ENCODE measurements at places on chromosomes 3 and 15.

- DNase-seq, result no peak
These were observed 613.4 kb downstream of the MCTP2 start for GRCh38 chr15:94844538-94845389.

- DNase-seq, result no peak
These were observed 81.5 kb upstream of the KCNMB2 start for GRCh38 chr3:178454726-178455125.

DNA sequence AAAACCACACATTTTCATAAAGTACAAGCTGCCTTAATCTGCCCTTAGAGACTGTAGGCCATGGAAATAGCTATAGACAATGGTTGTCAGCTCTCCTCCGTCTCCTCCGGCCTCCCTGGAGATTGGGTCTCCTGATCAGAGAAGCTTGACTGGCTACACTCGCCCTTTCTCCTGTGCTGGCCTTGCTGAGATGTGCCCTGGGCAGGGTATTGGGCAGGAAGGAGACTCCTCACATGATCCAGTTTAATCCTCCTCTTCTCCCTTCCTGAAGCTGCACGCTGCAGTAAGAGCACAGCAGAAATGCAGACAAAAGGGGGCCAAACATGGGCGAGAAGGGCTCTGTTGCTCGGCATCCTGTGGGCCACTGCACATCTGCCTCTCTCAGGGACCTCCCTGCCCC lies at the start of gene SLC24A5:
TSS of gene SLC24A5 (plus strand) at position 246 of the 400 bp plus-strand sequence. CDS start at position 301, 55 bp downstream.
- no peak for DNase-seq

GRCh38 chr15:76285241-76285825 lies 25.9 kb downstream of the ETFA start:
- DNase-seq, result no peak

DNA sequence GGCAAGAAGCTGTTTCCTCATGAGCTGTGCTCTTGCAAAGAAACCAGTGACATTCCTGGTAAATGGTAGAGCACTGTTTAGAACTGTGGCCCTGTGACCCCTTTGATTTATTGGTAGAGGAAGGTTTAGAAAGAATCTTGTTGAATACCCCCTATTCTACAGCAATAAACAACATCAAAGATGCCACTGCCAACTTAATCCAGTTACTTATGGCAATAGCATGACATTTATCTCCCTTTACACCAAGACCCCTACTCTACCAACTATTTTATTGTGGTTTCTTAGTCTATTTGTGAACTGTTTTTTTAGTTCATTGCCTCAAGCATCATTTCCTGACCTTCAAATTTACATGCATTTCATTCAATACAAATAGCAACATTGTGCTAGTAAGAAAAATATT lies 288.6 kb downstream of the EPHA3 start:
- no peak for DNase-seq

DNA sequence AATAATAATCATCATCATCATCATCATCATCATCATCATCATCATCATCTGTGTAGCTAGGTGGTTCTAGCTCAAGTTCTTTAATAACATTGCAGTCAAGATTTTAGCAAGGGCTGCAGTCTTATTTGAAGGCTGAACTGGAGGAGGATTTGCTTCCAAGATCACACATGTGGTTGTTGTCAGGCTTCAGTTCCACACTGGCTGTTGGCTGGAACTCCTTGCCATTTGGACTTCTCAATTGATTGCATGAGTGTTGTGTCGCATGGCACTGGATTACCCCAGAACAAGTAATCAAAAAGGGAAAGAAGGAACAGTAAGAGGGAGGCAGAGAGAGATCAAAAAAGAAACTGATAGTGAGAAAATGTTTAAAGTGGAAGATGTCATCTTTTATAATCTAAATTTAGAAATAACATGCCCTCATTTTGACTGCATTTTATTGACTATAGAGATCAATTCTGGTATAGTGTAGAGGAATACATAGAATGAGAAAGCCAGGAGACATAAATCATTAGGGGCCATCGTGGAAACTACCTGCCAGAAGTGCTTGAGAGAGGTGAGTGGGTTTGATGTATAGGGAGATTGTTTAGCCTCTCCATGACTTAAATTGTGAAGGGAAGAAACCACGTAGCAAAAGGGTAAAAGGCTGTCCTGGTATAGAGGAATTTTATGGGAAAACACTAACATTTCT lies 346.6 kb upstream of the RBMS3 start:
- no peak for DNase-seq

- no peak for DNase-seq
These were observed 81.8 kb downstream of the WWTR1 start for GRCh38 chr3:149575961-149576564.

DNA sequence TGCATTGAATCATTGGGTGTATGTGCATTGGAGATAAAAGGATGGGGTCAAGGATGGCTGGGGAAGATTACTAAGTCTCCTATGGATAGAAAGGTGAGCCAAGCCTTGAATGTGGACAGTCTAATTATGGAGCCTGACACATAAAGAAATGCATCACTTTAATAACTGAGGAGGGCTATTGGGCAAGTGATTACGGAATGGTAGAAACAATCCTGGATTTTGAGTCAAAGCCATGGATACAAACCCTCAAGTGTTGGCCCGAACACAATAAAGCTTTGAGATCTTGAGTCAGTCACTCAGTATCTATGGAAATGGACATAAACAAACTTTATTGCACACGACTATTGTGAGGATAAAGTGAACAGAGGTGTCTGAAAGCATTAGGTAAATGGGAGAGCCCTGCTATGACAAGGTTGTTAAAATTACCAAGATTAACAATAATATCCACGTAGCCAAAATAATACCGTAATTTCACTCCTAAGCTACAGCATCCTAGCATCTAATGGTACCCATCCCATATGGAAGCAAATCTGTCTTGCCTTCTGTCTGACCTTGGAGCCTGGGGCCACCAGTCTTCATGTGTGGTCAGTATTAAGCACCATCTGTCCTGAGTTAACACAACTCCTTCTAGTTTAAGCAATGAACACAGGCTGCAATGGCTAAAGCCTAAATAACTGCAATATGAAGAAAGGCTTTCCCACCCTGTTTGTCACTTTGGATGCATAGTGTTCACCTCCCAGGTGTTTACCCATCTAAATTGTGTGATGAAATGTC lies 136.9 kb upstream of the PRICKLE2 start:
- no peak for DNase-seq

DNA sequence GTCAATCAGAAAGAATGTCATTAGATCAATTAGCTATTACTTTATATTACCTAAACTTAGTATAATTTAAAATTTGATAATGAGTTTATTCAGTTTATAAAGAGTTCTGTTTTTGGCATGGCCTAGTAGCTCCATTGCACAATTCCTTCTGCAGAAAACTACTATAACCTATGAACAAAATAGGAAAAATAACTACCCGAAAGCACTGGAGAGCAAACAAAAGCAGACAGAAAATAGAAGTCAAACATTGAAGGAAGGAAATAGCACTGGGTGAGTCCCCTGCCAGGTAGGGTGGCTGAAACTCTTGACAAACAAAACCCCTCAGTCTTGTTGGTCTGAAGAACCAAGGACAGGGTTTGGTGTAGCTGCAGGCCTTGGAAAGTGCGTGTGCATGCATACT lies 37.5 kb downstream of the CMC1 start:
- DNase-seq, result no peak

DNA sequence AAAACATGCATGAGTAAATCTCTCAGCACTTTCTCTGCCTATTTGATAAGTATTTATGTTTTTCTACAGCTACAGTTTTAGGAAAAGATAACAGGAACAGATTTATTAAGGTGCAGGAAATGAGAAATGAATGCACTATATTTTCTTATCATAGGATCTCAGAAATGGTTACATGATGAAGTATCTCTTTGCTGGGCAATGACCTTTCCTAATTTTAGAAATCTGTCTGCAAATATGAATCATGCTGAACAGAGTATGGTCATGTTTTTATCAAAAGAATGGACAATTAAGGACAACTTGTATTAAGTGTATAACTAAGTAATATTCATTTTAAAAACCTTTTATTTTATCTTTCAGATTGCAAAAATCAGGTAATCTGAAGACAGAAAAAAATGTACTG lies 53.8 kb upstream of the SPPL2A start:
- DNase-seq, result no peak

DNA sequence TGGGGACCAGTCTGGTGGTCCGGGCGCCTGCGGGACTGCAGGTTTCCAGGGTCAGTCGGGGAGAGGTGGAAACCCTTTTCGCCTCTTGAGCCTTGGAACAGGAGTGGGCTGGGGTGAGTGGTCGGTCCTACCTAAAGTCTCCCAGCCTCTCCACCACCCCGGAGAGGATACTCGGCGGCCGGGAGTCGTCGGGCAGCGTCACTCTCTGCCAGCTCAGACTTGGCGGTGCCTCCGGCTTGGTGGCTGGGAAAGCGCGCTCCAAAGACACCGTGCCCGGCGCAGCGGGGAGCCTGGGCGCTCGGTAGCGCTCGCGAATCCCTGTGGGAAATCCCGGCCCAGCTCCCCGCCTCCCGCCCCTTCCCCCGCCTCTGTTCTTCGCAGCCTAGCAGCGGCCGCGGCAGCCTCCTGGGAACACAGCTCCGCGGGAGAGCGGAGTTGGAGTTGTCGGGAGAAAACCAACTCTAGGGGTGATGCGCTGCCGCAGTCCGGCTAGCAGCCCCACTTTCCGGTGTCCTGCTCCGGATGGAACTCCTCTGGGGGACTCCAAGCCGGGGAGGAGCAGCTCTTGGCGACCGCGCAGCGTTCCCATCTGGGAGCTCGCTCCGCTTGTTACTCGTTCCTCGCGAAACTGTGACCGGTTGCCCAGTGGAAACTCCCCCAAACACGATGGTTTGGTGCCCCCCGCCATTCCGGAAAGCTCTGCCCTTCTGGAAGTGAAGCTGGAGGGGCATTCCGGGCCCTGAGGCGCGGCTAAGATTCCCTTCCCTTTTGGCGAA lies 1.4 kb downstream of the EPHB1 start:
- no peak for DNase-seq

GRCh38 chr3:157586293-157586692 lies 83.1 kb upstream of the VEPH1 start:
- DNase-seq, result no peak

DNA sequence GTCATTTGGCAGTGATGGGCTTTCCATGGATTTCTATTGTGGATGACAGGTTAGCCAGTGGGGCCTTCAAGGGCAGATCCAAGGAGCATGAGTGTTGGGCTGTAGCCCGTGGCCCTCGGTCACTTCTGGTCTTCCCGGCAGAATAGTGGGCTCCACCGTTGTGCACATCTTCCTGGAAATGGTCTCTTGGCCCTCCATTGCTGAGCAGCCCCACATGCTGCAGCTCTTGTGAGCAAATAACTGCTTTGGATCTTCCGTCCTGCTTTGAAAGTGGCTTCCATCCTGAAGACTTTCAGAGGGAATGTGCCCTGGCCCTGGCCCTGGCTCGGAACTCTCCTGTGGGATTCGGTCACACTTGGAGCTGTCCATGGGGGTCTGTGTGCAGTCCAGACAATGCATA lies 102.8 kb downstream of the SNRPN start:
- DNase-seq, result no peak

DNA sequence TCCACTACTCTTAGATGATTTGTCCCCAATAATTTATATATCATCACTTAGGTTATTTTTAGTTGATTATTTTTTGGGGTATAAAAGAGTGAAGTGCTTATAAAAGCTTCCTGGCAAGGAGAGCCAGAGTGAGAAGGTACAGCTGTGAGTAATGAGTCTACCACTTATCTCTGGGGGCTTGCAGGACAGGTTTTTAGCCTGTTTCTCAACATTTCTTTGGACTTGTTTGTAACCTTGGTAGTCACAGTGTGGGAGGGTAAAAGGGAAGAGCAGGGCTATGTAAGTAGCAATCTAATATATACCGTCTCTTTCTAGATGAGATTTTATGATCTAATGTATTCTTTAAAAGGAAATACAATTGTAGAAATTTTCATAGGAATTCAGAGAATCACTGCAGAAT lies 321.3 kb upstream of the GOLIM4 start:
- DNase-seq, result no peak

GRCh38 chr3:176041812-176042211 lies 1155.5 kb downstream of the TBL1XR1 start:
- DNase-seq, result no peak

GRCh38 chr15:62881056-62881455 lies 161.5 kb upstream of the TPM1 start:
- DNase-seq, result no peak

GRCh38 chr3:137796993-137797392 lies 32.9 kb downstream of the SOX14 start:
- no peak for DNase-seq

DNA sequence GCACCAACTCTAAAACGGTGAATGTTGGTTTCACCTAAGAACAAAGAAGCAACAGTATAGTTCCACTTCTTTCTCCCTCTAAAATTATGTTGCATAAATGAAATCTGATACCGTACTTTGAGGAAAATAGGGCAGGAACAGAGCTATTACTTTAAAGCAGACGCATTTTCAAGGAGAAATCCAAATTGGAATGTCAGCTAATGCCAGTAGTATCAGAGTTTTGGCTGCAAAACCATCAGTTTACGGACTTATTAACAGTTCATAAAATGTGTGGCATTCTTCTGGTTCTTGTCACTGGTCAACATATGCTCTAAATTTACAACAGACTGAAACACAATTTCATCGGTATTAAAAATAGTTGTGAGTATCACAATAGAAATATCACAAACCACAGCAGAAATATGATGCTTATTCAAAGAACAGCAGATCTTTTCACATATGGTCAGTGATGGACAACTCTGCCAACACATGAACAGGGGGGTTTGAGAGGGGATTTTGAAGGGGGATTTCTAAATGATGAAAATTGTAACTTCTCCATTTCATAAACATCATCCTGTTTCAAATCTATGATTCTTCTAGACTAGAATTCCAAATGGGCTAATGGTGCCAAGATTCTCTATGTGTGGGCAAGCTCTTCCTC lies 38.7 kb upstream of the ROBO2 start:
- no peak for DNase-seq

GRCh38 chr3:186425788-186426730 lies 64.0 kb upstream of the DGKG start:
- no peak for DNase-seq

DNA sequence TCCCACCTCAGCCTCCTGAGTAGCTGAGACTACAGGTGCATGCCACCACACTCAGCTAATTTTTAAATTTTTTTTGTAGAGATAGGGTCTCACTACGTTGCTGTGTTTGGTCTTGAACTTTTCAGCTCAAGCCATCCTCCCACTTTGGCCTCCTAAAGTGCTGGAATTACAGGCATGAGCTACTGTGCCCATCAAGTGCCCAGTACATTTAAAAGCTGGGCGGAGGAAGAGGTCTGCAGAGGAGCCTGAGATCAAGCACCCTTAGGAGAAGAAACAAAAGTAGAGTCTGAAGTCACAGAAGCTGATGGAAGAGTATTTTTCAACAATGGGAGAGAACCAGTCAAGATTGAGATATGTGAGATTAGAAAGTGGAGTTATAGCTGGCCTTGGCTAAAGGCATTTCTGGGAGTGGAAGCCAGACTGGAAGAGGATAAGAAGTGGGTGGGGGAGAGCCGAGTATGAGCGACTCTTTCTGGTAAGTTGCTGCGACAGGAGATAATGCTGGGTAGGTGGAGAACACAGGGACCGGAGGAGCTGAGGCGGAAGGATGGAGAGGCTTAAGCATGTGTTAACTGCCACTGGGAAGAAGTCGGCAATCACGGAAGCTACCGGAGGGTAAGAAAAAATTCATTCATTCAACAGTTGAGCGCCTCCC lies 782 bp upstream of the IREB2 start:
- no peak for DNase-seq

- no peak for DNase-seq
These were observed 45.5 kb downstream of the HPS3 start for GRCh38 chr3:149174901-149175300.

- DNase-seq, result no peak
These were observed 242.1 kb downstream of the THSD4 start for GRCh38 chr15:71357321-71357732.
